ENCODE measurements at places on chromosomes 6 and 20.

DNA sequence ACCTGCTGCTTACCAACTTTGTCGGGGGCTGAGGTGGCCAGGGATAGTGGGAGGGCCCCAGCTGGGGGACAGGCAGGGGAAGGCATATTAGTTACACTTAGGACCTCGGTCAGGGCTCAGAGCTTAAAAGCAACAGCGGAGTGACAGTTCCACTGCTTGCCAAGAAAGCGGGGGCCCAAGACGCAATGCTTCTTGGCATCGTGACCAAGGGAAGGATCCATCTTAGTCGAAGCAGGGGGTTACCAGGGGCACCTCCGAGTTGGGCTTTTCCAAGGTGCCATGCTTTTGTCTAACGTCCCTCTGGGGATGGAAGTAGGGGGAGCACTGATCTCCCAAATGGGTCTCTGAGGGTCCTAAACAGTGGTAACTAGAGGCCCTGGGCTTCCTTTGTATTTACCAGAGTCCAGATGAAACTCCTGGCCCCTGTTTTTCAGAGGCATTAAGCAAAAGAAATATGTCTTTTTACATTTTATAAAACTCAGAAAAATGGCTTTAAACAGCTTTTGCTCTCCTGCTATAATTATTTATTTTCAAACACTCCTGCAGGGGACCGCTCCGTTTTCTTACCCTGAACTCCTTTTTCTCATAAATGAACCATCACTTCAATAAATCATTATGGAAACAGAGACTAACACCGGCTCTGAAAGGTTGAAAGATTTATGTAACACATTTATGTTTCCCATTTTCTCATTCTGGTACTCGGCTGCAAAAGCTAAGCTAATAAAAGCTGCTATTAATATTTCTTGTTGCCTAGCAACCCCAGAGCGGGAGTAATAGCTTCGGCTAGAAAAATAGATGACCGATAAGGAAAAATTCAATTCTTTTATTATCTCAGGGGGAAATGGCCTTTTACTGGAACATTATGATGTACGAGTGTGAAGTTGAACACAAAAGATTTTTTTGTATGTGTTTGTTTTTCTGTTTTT lies 100.4 kb downstream of the TOX2 start:
- no peak for DNase-seq

- DNase-seq: no peak
These were observed 103.9 kb upstream of the JAG1 start for GRCh38 chr20:10777710-10778109.

- DNase-seq: no peak
These were observed 318.9 kb downstream of the HDGFL1 start for GRCh38 chr6:22888163-22888752.

GRCh38 chr6:151005164-151005563 lies 139.7 kb downstream of the MTHFD1L start:
- no peak for DNase-seq

- DNase-seq: no peak
These were observed at the start of gene AKAP12 for GRCh38 chr6:151239603-151240035. Gene AKAP12 (plus strand): TSS chr6:151239967. CDS start chr6:151240563, 596 bp downstream.

- DNase-seq: no peak
These were observed 233.7 kb downstream of the THBS2 start for GRCh38 chr6:169019727-169020491.

DNA sequence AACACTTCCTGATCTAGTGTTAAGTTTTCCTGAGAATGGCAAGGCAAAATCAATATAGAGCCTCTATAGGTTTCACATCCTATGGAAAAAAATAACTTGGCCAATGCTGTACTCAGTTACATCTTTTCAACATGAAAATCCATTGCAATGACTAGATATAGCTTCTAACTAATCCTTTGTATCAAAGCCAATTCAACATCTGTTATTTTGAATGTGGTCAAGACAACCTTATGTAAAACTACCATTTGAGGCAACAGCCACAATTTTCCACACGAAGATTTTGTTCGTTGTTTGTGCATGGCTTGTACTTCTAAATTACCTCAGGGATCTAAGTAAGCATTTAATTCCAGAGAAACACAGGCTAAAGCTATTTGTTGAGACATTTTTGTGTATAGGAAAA lies 637.8 kb upstream of the EYS start:
- no peak for DNase-seq

All from LoVo (cell line).